Substantia nigra (tissue), 51 donors: ENCODE measurements at places on chromosomes 2 and 18.

DNA sequence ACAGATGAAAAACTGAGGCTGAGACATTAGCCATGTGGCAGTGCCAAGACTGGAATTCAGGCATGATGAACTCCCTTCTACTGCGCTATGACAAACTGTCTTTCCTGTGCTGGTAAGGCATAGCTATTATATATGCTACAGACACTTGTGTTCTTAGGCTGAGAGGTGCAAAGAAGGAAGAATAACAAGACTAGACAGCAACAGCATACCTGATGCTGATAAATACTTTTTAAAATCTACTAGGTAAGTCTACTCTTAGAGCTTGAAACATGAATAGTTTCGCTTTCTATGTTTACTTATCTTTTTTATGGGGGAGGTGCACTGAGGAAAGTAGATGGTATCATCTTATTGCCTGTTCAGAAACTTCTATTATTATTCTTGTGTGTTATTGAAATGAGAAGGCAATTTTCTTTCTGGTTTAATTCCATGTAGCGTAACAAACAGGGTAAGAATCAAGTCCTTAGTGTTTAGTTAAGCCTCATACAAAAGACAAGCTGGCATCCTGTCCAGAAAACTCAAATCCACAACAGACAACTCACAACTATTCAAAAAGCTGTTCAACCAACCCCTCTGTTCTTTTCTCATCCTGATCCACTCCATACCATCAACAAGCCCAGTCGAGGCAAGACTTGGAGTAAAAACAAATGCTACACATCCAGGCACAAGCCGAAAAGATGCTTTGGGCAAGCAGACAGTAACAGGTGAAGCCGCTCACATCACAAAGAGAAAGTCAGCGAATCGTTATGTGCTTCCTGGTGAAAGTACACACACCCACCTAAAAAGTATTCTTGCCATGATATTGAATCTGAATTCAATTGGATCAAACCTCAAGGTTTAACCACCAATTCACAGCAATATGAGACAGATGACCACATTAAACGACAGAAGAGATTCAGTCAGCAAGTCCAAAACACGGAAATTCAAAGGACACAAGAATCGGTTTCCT is 1.5 kb downstream of the TTC32 start:
- DNase-seq: no peak

- no peak for DNase-seq
These were observed 251.5 kb upstream of the THUMPD2 start for GRCh38 chr2:40030456-40030975.

DNA sequence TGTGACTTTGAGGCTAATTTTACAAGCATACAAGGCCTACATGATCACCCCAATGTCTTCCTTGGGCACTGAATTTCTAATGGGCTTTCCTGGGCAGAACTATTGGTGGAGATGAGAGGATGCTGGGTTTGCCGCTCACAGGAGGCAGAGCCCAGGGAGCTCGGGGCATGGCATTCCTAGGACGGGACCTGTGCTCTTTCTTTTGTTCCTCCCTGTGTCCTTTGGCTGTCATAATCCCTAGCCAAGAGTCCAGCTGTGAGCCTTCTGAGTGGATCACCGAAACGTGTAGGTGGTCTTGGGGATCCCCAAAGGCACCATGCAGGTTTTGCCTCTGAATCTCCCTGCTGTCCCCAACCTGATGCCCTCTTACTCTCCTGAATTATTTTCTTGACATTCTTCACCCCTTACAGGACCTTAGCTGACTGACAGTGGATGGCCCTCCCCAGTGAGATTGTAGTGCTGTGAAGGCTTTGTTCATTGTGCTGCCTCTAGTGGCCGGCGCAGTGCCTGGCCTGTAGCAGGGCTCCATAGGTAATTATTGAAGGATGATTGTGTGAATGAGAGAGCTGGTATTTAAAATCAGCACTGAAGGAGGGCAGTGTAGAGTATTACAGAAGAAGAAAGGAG is 221.9 kb downstream of the ZNF407 start:
- no peak for DNase-seq

DNA sequence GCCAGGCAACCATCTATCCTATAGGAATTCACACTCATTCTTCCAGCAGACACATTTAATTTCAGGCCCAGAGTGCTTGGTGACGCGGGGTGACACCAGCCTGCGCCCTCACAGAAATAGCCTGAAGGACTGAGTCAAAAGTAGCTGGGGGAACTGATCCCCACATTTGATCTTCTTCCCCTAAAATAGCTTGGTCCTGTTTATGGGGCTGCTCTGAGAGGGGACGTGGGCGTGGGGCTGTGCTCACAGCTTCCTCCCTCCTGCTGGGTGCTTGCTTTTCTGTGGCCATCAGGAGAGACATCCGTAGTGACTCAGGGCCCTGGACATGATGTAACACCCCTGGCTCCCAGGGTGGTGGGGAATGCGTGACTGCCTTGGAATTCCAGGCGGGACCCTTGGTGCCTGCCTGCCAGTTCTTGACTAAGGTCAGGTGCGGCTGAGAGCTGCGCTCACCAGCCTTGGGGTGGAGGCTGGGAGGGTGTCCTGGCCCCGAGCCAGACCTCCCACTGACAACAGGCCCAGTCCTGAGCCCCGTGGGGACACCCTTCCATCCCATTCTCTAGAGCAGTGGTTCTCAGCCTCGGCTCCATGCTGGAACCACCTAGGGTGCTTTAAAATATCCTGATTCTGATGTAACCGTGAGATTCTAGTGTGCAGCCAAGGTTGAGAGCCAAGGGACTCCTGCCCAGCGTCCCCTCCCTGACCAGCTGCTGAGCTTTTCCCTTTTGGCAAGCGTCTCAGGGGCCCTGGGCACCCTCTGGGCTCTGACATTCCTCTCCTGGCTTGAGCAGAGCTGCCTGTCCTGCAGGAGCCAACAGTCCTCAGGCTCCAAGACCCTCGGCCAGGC is 47.4 kb upstream of the SMAD7 start:
- no peak for DNase-seq

DNA sequence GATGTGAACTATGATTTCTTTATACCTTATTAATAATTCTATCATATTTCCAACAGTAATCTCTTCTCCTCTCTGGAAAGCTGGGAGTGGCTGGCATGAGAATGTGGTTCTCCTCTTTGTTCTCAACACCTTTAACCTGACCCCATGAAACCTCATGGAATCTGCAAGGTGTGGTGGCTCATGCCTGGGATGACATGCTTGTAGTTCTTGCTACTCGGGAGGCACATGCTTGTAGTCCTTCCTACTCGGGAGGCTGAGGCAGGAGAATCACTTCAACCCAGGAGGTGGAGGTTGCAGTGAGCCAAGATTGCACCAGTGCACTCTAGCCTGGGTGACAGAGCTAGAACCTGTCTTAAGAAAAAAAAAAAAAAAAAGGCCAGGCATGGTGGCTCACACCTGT is 10.8 kb upstream of the CDCA7 start:
- no peak for DNase-seq

GRCh38 chr18:11976315-11977152 is 4.8 kb upstream of the IMPA2 start:
- no peak for DNase-seq

DNA sequence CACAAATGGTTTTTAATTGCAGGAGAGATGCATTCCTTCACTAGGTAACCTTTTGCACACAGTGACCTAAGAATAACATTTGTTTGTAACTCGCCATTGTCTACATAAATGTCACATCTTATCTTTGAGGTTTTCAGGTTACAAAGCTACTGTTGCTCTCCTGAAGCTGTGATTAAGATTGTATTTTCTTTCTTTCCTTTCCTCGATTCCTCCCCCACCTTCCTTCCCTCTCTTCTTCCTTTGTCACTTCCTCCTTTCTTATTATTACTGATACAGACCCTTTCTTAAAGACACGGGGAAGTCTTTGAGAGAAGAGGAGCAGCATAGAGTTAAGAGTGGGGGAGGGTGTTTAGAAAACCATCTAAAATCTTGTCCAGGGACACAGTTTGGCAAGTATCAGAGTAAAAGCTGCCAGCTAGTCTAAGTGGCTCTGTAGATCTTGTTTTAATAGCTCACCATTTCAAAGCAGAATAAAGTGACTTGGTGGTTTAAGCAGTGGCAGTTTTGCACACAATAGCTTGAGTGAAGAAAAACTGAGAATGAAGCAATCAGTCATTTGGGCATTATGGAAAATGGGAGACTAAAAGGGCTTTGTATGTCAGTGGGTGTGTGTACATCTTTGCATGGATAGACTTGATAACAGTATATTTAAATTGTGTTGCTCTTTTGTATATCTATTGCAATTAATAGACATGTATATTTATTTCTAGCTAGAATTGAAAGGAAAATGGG is 10.9 kb downstream of the CERS6 start:
- no peak for DNase-seq

- no peak for DNase-seq
These were observed 29.8 kb downstream of the ARMC9 start for GRCh38 chr2:231228223-231228622.

DNA sequence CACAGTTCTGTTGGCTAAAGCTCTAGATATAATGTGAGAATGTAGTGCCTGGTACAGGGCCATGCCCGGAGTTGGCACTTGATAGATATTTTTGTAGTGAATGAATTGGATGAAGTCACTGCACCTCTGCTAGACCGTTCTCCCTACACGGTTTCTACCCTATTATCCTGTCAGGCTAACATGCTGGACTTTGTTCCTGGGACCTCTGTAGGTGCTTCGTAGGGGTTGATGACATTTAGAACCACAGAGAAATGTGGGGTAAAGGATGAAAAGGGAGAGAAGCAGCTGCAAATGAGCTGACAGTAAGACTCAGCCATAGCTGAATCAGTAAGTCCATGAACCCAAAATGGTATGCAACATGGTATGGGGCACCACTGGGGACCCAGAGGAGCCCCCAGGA is 4.1 kb upstream of the FBLN7 start:
- DNase-seq: no peak

DNA sequence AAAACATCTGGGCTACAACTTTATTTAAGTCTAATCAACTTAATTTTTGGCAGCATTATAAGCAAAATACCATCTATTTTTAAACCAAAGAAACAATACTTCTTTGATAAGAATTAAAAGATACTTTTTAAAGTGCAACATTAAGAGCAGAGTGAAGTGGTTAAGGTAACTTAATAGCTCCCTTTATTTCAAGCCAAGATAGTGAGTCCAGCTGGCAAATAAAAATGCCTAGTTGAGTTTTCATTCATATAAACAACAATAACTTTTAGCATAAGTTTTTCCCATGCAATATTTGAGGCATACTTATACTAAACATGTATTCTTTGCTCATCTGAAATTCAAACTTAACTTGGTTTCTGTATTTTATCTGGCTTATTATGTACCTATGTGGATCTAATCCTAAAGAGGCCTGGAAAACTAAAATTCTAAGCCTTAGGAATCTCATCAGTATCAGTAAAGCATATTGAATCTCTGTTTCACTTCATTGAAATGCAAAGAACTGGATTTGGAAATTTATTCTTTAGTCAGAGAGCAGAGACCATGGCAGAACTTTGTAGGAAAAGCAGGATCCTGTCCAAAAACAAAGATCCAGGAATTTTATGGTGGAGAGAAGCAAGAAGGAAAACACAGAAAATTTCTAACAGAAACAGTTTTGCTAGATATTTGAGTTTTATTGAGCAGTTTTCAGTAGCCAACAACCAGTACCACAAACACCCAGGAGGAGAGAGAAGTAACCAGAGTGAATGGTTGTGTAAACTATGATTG is 95.9 kb downstream of the COL3A1 start:
- no peak for DNase-seq

DNA sequence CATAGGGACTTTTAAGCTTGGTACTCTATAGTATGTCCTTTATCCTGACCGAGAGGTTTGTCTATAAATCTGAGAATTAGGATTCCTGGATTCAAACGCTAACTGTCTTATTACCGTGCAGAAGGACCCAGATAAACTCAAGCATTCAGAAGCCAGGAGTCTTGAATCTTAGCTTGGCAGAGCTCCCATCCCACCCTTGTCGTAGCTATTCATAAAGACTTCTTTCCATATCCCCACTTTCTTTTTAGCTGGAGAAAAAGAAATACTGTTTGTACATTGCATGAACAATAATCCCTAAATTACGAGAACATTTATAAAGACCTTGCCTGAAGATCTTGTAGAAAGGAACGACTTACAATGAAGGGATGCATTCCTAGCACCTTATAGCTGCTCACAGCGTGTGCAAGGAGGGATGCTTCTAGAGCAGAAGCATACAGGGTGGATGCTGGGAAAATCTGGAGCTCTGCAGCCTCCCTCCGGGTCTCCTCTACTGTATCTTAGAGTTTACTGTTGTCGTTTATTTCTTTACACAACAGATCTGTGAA is 13.6 kb downstream of the EFR3B start:
- no peak for DNase-seq

GRCh38 chr2:205929246-205929942 is 156.6 kb downstream of the INO80D start:
- DNase-seq: no peak

DNA sequence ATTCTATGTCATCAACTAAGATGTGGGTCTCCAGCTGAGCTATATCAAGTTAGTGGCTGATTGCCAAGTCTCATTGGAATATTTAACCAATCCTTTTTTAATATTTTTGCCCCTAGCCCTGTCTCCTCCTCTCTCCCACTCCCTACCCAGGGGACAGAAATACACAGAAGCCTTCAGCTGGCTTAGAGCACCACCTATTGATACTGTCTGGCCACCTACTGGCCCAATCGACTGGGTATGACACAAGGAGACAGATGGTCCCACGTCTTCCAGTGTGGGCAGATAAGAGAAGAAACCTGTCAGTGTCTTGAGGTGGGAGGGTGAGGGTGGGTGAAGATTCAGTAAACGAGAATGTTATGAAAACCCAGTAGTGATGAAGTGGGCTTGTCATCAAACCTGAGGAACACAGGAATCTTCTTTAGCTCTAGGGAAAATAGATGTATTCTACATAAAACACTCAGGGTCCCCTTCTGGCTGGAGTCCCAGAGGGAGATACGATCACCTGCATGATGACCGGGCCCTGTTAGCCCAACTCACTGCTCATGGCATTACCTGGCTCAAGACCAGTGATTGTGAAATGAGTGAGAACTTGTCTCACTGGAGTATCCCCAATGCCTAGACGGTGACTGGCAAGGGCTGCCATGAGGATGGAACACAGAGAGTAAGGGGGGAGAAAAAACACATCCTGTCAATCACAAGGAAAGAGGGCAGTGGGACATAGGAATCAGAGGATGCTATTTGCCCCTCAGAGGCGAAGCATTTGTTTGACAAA is 26.7 kb downstream of the POLR1A start:
- peak; percentile 28 for DNase-seq

- no peak for DNase-seq
These were observed 47.9 kb upstream of the B3GNT7 start for GRCh38 chr2:231347638-231348037.

- DNase-seq: no peak
These were observed 73.7 kb downstream of the NCAPH start for GRCh38 chr2:96409081-96409819.

DNA sequence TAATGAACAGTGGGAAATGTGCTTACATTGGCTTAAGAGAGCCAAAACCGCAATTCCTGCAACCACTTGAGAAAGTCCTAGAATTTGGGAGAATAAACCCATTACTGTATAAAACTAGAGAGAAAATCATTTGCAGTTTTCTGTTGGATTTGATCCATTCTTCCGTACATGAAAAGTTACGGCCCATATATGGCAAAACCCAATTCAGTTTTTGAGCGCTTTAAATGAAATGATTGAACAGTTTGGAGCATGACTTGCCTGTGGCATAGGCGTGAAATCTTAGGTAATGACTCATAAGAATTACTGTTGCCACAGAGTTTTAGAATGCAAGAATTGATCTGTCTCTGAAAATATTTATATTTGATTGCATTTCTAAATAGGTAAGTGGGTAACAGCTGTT is 52.0 kb downstream of the PHLPP1 start:
- DNase-seq: no peak
